ENCODE measurements at places on chromosomes 1 and 21.

GRCh38 chr1:52111492-52111891 is 30.4 kb upstream of the ZFYVE9 start:
- no peaks in the 10 kb centered on the region for H3K36me3 ChIP-seq
- H3K27me3 ChIP-seq = peaks cover 9% of the 10 kb centered on the region
- no peak overlapping the region for H3K27ac ChIP-seq
- ATAC-seq = no peak
- H3K4me1 ChIP-seq = no peaks in the 10 kb centered on the region
- no peak overlapping the region for H3K4me3 ChIP-seq

GRCh38 chr1:25710583-25711347 is 89.2 kb upstream of the SELENON start:
- no peaks in the 10 kb centered on the region for H3K36me3 ChIP-seq
- no peak overlapping the region for H3K4me3 ChIP-seq
- ATAC-seq = no peak
- peaks cover 10% of the 10 kb centered on the region for H3K27me3 ChIP-seq
- no peak overlapping the region for H3K27ac ChIP-seq
- peaks cover 10% of the 10 kb centered on the region for H3K4me1 ChIP-seq

GRCh38 chr1:49364676-49365075 is 588.0 kb upstream of the BEND5 start:
- no peak overlapping the region for H3K27ac ChIP-seq
- ATAC-seq = no peak
- no peaks in the 10 kb centered on the region for H3K4me1 ChIP-seq
- H3K27me3 ChIP-seq = no peaks in the 10 kb centered on the region
- H3K36me3 ChIP-seq = no peaks in the 10 kb centered on the region
- H3K4me3 ChIP-seq = no peak overlapping the region

DNA sequence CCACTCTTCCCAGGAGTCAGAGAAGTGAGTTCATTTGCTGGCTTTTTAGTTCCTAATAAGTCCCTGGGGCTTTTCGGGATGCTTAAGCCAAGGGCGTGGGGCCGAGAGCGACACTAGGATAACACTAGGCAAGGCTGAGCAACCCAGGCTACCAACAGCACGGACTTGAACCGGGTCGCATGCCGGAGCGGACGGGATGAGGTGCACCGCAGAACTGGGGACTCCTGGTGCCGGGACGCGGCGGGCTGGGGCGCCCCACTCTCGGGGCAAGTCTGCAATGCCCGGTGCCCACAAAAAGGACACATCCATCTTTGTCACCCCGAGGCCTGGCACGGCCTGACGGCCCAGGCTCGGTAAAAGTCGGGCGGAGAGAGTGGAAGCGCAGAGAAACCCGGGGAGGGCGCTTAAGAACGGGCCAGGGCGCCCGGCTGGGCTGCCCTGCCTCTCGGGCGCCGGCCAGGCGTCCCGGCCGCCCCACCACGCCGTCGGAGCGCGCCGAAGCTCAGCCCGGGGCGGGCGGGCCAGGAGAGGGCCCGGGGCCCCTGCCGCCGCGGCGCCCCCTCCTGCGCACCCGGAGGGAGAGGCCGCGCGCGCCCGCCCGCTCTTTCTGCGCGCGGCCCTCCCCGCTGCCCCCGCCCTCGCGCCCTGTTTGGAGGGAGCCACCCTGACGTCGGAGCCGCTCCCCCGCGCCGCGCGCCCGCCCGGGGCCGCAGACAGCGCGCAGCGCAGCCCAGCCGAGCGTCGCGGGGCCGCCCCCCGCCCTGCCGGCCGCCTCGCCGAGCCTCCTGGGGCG is at the start of gene NBL1:
NBL1 (plus strand) TSS at position 710 of the 793 bp plus-strand sequence. CDS start 10,720 bp downstream, outside the sequence.
- H3K27ac ChIP-seq = peak within 1 kb of the TSS; percentile 64
- H3K4me3 ChIP-seq = peak within 1 kb of the TSS; percentile 86
- peaks cover 84% of the 10 kb centered on the region for H3K27me3 ChIP-seq
- H3K4me1 ChIP-seq = peaks cover 34% of the 10 kb centered on the region
- H3K36me3 ChIP-seq = peaks cover 5% of the 10 kb centered on the region

DNA sequence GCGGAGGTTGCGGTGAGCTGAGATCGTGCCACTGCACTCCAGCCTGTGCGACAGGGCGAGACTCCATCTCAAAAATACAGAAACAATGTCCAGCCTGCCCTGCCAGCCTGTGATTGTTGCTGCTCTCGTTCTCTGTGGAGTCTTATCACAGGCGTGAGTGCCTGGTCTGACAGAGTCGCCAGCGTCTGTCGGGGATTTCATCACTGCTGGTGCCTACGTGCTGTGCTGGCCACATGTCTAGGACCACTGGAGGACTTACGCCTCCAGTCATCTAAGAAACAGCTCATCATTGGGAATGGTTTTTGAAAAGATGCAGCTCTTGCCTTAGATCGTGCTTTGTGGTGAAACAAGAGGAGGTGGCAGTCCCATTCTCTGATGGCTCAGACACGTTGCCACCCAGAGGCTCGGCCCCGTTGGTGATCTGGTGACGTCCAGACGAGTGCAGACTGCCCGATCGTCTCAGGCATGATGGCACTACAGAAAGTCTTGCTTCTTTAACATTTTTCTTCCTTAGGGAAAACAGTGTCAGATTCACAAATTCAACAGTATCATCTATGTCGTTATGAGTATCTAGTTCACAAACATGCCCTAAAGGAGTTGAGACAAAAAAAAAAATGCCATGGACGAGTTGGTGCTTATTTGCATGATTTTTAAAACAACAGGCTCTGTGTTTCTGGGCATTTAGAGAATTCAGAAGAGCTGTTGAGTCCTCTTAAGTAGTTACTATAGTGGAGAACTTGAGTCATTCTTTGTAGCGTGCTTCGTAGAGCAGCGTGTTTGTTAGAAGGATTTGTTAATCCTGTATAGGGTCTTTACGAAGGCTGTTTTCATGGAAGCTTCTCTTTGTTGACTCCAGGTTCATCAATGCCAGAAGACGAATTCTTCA is 47.5 kb downstream of the CBS start:
- H3K27ac ChIP-seq = no peak overlapping the region
- peaks cover 78% of the 10 kb centered on the region for H3K36me3 ChIP-seq
- no peak overlapping the region for H3K4me3 ChIP-seq
- no peaks in the 10 kb centered on the region for H3K4me1 ChIP-seq

GRCh38 chr1:218850367-218850766 is 323.3 kb upstream of the LYPLAL1 start:
- no peak overlapping the region for H3K27ac ChIP-seq
- no peak overlapping the region for H3K4me3 ChIP-seq
- no peak for ATAC-seq
- H3K36me3 ChIP-seq = no peaks in the 10 kb centered on the region
- no peaks in the 10 kb centered on the region for H3K27me3 ChIP-seq

DNA sequence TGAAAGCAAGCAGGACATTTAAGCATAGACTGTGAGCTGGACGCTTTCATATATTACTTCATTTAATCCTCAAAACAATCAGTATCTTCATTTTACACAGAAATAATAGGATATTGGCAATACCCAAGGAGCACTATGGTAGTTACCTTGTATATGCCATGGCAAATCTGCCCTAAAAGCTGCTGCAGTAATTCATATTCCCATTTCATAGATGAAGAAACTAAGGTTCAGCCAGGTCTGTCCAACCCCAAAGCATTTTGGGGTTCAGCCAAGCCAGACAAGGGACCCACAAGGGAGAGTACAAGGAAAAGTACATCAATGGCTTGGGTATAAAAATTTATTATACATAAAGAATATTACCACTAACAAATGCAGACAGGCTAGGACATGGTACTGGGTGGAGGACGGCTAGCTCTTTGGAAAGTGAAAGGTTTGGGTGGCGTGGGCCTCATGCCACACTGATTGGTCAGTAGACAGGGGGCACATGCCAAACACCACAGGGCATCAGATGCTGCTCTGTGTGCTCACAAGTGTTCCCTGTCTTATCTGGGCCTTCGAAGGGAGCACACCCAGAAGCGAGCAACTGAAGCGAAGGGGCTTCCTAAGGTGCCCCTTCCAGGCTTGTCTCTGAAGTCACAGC is 23.9 kb upstream of the PTAFR start:
- ATAC-seq = no peak
- H3K36me3 ChIP-seq = peaks cover 59% of the 10 kb centered on the region
- no peaks in the 10 kb centered on the region for H3K27me3 ChIP-seq
- peak overlapping the region; percentile 85 for H3K27ac ChIP-seq
- H3K4me1 ChIP-seq = peaks cover 23% of the 10 kb centered on the region

- H3K4me1 ChIP-seq = peaks cover 49% of the 10 kb centered on the region
- H3K27me3 ChIP-seq = no peaks in the 10 kb centered on the region
Measured at GRCh38 chr1:155254714-155255242, 505 bp downstream of the ENTREP3 start.

GRCh38 chr1:159473335-159473734 is 33.8 kb downstream of the OR10J1 start:
- ATAC-seq = no peak
- no peaks in the 10 kb centered on the region for H3K36me3 ChIP-seq
- H3K27me3 ChIP-seq = peaks cover 23% of the 10 kb centered on the region
- H3K4me1 ChIP-seq = no peaks in the 10 kb centered on the region
- no peak overlapping the region for H3K4me3 ChIP-seq

DNA sequence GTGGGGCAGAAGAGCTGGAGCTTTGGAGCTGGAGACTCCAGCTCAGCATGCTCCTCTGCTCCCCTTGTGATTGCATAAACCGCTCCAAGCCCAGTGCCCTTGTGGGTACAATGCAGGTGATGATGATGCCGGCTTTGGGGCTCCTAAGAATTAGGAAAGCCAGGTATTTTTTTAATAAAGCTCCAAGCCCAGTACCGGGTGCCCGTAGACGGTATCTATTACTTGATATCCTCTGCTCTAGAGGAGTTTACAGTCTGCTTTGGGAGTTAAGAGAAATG is 27.2 kb downstream of the TENT5C start:
- no peak overlapping the region for H3K4me3 ChIP-seq
- peaks cover 19% of the 10 kb centered on the region for H3K36me3 ChIP-seq
- peak overlapping the region; percentile 26 for H3K27ac ChIP-seq
- H3K4me1 ChIP-seq = peaks cover 81% of the 10 kb centered on the region
- no peak for ATAC-seq

GRCh38 chr1:49197081-49197480 is 420.4 kb upstream of the BEND5 start:
- no peaks in the 10 kb centered on the region for H3K4me1 ChIP-seq
- H3K27me3 ChIP-seq = peaks cover 38% of the 10 kb centered on the region
- no peak overlapping the region for H3K27ac ChIP-seq
- no peak for ATAC-seq

DNA sequence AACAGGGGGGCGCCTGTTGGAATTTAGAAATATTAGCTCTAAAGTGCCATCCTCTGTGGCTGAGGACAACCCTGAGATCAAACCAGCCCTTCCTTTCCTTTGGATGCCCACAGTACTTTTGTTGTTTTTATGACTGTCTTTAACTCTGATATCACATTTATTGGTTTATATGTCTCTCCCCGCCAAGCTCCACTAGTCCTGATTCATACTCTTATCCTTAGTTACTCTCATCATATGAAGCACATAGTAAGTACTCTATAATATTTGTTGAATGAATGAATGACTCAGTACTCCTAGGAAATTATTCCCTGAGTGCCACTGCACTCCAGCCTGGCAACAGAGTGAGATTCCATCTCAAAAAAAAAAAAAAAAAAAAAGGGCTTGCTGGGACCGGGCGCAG is 22.6 kb upstream of the NRDC start:
- H3K27me3 ChIP-seq = peaks cover 21% of the 10 kb centered on the region
- no peak overlapping the region for H3K27ac ChIP-seq
- no peak overlapping the region for H3K4me3 ChIP-seq
- H3K36me3 ChIP-seq = no peaks in the 10 kb centered on the region
- no peak for ATAC-seq

GRCh38 chr1:176796583-176796982 is 333.6 kb downstream of the PAPPA2 start:
- H3K36me3 ChIP-seq = no peaks in the 10 kb centered on the region
- no peaks in the 10 kb centered on the region for H3K4me1 ChIP-seq
- no peak overlapping the region for H3K4me3 ChIP-seq
- H3K27ac ChIP-seq = no peak overlapping the region
- no peak for ATAC-seq

GRCh38 chr1:233478611-233479010 is 135.3 kb upstream of the KCNK1 start:
- H3K4me1 ChIP-seq = no peaks in the 10 kb centered on the region
- ATAC-seq = no peak
- no peaks in the 10 kb centered on the region for H3K36me3 ChIP-seq
- no peaks in the 10 kb centered on the region for H3K27me3 ChIP-seq
- H3K27ac ChIP-seq = no peak overlapping the region
- no peak overlapping the region for H3K4me3 ChIP-seq

- no peak overlapping the region for H3K4me3 ChIP-seq
- ATAC-seq = no peak
- H3K27me3 ChIP-seq = no peaks in the 10 kb centered on the region
Measured at GRCh38 chr1:19067182-19067911, 110.9 kb upstream of the IFFO2 start.

GRCh38 chr1:3251807-3252428 is 182.9 kb downstream of the PRDM16 start:
- no peaks in the 10 kb centered on the region for H3K36me3 ChIP-seq
- peaks cover 41% of the 10 kb centered on the region for H3K27me3 ChIP-seq
- no peak for ATAC-seq
- no peaks in the 10 kb centered on the region for H3K4me1 ChIP-seq

DNA sequence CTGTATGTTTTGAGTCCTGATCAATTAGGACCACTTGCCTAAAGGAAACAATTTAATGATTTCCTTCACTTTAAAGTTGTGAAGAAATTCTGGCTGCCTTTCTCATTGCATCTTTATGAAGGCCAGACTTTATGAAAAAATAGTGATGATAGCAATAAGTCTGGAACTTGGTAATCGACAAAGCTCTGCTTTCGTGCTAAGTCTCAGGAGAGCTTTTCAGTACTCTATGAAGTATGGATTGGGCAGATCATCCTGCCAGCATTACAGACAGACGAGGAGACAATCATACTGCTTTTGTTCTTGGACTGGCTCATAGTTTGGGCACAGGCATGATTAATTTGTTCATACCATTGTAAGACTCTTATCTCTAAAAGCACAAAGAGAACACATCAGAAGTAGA is 45.5 kb upstream of the KCNJ15 start:
- ATAC-seq = no peak
- H3K27ac ChIP-seq = no peak overlapping the region
- H3K4me3 ChIP-seq = no peak overlapping the region
- H3K36me3 ChIP-seq = no peaks in the 10 kb centered on the region
- H3K4me1 ChIP-seq = no peaks in the 10 kb centered on the region
- peaks cover 31% of the 10 kb centered on the region for H3K27me3 ChIP-seq

DNA sequence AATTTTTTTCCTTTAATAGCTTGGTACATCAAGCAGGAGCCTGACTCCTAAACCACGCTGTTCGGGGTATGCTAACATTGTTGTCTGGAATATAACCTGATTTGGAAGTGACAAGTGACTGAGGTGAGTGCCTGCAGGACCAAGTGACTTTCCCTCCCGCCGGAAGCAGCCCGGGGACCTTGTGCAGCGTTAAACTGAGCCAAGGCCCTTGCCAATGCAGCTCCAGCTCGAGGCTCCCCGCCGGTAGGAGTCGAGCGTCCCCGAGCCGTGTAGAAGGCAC is 716 bp upstream of the MTARC1 start:
- H3K36me3 ChIP-seq = peaks cover 34% of the 10 kb centered on the region
- no peak overlapping the region for H3K27ac ChIP-seq
- peaks cover 13% of the 10 kb centered on the region for H3K27me3 ChIP-seq
- peak; percentile 46 for ATAC-seq

DNA sequence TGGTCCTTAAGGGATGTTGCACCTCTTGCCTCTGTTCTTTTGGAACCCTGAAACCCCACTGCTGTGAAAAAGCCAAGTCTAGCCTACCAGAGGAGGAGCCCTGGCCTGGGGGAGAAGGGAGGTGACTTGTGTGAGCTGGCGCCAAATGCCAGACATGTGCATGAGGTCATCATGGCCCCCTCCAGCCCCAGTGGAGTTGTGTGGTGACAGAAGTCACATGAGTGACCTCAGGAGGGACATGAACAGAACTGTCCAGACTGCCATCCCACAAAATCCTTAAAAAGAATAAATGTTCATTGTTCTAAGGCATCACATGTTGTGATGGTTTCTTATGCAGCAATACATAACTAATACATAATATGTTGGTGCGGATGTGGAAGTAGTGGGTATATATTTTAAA is 10.8 kb downstream of the HHAT start:
- no peaks in the 10 kb centered on the region for H3K27me3 ChIP-seq
- H3K27ac ChIP-seq = peak overlapping the region; percentile 21
- H3K36me3 ChIP-seq = no peaks in the 10 kb centered on the region
- ATAC-seq = no peak
- H3K4me1 ChIP-seq = peaks cover 26% of the 10 kb centered on the region
- no peak overlapping the region for H3K4me3 ChIP-seq
